ENCODE measurements at places on chromosomes 2 and 18.

GRCh38 chr2:108182489-108182888, 57.3 kb upstream of the SULT1C3 start:
- no peak for DNase-seq

GRCh38 chr2:231988179-231988866, 26.8 kb downstream of the DIS3L2 start:
- DNase-seq: no peak

- no peak for DNase-seq
Observed at GRCh38 chr18:33576999-33577646, 896 bp upstream of the ASXL3 start.

GRCh38 chr2:179898873-179899272, 37.5 kb upstream of the ZNF385B start:
- DNase-seq: no peak

DNA sequence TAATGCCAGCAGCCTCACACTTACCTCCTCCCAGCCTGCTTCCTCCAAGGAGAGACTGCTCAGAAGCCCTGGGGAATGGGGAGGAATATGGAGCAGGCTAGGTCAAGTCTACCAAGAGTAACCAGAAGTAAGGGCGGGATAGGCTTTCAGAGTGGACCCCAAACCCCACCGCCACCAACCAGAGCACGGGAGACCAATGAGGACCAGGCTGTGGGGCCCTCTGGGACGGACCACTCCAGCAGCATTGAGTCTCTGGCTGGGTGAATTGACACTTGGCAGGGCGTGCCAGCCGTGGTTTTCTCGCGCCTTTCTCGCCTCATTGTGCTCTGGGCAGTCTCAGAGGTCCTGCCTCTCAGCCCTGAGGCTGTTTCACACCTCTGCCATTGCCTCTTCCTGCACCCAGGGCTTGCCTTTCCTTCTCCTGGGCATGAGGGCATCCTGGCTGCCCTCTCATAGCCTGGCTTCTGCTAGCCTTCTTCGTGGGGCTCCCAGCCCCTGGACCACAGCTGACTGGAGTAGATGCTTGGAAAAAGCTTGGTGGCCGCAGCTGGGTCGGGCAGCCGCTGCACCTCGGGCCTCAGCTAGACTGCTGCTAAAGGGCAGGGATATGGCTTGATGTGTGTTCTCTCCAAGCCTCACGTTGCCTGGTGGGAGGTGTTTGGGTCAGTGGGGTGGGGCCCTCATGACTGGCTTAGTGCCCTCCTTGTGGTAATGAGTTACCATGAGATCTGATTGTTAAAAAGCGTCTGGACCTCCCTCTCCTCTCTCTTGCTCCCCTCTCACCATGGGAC, 40.5 kb upstream of the HS6ST1 start:
- DNase-seq: no peak

DNA sequence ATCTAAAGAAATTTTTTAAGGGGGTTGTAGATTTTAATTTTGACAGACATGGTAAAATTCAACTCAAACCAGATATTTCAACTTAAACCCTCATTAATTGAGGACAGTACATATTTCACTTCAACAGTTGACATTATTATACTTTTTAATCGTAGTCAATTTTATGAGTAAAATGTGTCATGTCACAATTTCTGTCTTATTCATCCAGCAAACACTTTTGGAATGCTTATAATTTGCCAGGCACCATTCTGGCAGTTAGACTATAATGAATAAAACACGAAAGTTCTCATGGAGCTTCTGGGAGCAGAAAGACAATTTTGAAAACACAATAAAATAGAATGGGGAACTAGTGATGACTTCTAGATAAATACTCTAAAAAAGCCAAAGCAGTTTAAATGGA, 1094.8 kb downstream of the SUCLG1 start:
- DNase-seq: no peak

GRCh38 chr2:68193144-68193543, 35.5 kb downstream of the PNO1 start:
- no peak for DNase-seq

DNA sequence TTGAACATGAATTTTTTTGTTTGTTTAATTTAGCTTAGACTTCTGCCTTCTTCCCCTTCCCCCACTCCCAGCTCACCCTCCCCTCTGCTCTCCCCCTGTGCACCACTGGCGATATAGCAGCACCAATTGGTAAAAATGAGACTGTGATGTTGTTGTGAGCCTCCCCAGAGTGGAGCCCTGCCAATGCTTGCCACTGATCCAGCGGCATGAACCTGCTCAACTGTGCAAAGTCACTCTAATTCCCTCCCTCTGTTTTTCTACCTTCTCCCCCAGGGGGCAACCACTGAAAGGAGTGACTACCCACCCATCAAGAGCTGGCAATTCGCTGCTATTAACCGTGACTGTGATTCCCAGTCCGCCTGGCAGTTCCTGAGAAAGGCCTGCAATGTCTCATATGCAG, 30.2 kb downstream of the KLHL14 start:
- no peak for DNase-seq

DNA sequence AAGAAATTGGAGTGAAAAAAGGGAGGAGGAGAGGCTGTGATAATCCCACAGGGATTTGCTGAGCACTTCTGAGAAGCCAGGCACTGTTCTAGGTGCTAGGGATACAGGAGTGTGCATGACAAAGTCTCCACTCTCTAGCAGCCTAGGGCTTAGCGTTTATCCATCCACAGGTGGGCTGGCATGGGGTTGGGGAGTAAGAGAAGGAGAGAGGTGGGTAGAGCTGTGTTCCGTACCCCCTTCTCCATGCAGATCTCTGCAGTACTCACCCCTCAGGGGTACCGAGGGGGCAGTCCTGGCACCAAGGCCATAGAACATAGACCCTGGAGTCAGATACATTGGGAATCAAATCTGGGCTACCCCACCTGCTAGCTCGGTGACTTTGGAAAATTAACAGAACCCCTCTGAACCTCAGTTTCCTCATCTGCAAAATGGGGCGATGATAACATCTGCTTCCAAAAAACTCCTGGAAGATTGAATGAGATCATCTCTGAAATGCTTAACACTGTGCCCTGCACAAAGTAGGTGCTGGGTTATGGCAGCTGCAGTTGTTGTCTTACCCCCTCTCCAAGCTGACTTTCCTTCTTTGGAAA, 18.6 kb downstream of the FOSL2 start:
- no peak for DNase-seq

DNA sequence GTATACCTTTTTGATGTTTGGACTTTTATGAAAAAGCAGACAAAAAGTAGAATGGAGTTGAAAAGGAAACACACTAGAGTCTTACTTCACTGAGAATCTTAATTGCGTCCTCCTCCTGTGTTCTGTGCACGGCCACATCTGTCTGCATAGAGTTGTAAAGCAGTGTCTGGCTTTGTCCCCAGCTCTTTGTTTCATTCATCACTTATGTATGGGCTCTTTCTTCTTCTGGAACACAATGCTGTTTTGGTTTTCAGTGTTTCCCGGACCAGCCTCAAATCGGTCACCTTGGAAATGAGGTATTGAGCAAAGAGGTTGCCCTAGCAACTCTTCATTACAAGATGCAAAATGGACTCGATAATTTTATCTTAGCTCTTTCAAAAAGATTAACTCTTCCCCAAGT, 104.3 kb upstream of the CNGA3 start:
- no peak for DNase-seq

GRCh38 chr2:70767079-70767698, 811 bp downstream of the ADD2 start:
- no peak for DNase-seq

GRCh38 chr18:45290364-45290763, 324.9 kb upstream of the SLC14A2 start:
- DNase-seq: no peak

DNA sequence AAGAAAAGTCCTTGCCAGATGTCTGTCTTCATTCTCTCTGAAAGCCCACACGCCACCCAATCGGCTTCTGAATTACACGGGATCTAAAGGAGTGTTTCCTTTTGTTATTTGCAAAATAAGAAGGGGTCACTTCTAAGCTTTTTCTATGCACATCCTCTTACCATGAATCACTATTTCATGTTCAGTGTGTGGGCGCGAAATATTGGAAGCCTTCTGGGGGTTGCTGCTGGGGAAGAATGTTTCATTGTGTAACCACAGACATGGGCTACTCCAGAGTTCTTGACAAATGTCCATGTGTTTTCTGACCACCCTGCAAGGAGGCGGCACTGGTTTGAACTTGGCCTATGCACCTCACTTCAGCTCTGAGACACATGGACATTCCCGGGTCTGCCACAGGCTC, 133.6 kb upstream of the APCDD1 start:
- no peak for DNase-seq

DNA sequence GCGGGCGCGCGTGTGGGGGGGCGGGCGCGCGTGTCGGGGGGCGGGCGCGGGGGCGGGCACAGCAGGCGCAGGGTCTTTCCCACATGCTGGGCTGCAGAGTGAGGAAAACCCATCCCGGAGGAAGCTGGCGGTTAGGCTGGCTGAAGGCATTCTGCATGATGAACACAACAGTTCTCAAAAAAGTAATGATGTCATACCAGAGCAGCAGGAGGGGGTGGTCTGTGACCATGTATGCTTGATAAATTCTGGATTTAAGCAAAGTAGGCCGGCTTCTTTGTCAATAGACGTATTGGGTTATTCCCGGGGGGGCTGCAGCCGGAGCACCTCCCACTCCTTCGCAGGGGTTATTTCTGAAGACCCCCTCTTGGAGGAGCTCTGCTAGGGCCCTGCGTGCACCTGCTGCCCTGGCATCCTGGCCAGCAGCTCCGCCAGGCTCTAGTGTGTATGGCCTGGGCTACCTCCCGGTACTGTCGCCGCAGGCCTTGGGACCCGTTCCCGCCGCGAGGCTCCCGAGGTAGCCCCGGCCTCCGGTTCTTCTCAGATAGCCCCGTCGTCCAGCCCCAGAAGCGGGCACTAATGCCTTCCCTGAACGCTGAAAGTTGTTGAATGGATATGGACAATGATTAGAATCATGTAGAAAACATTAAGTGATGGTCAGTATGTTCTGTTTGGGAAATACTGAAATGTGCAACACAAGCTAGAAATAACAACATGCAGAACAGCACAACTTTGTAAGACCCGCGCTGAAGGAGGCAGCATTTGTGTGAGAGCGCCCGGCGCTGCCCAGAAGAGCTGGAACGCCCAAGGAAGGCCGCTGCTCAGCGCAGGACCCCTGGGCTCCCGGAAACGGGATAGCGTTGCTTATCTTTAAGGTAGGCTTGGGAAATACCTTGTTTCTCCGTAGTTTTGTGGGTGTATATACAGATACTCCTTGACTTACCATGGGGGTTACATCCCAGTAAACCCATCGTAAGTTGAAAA, 101.4 kb upstream of the RAB6C start:
- DNase-seq: no peak

DNA sequence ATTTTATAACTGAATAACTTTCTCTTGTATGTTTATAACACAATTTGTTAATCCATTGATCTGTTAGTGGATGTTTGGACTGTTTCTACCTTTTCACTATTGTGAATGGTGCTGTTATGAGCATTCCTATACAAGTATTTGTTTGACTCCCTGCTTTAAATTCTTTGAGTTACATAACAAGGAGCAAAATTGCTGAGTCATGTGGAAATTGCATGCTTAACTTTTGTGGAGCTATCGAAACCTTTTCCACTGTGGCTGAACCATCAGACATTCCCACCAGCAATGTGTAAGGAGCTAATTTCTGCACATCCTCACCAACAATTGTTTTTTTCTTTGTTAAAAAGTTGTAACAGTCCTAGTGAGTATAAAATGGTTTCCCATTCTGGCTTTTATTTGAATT, 415.5 kb downstream of the CBLN2 start:
- DNase-seq: no peak

DNA sequence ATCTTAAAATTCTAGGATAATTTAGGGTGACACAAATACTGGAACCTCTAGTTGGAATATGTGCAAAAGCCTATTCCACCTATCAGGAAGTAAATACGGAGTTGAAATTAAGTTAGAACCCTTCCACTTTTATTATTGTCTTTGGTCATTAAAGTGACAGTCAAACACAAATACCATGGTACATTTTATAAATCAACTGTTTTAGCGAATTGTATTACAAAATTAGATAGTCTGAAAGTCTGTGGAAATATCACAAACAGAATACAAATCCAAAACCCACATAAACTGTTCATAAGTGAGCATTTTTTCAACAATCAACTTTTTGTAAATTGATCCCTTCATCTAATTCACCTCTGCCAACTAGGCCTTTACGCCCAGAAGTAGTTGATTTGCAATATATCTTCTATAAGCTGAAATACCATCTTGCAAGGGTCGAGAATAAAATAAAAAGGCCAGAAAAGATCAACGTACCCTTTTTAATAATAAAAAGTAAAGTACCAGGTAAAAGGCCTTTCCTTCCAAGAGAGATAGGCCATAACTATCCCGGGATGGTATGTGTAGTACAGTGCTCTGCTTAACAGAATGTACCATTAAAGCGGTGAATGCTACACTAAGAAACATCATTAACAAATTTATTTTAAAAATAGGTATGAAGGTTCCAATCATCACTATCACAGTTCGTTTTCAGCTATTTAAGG, 1.3 kb downstream of the USP34 start:
- DNase-seq: no peak

DNA sequence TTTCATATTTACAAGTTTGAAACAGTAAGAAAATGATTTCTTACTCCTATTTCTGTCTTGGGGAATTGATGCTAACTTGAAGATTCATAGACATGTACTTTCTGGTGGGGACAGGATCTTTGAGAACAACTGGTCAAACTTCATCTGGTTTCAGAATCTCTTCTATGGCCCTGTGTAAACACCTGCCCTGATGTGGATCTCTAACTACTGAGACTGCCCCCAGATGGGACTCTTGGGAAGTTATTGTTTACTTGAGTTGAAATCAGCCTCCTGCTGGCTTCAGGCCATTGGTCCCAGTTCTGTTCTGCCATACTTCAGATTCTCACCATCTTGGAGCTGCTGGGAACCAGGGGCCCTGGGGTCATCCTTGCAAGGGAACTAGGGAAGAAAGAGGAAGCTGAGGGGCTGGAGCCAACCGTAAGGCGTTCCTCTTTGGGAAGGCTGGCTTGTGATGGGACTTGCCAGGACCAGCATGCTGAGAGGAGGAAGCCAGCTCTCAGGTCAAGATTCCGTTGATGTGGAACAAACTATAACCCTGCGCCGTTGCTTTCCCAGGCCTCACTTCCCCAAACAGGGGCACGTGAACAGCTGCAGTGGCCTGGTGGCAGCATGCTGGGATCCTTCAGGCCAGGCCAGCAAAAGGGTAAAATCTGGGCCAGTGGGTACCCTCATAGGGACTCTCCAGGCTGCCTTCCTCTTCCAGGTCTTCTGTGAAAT, 135.5 kb upstream of the CXCR4 start:
- no peak for DNase-seq

DNA sequence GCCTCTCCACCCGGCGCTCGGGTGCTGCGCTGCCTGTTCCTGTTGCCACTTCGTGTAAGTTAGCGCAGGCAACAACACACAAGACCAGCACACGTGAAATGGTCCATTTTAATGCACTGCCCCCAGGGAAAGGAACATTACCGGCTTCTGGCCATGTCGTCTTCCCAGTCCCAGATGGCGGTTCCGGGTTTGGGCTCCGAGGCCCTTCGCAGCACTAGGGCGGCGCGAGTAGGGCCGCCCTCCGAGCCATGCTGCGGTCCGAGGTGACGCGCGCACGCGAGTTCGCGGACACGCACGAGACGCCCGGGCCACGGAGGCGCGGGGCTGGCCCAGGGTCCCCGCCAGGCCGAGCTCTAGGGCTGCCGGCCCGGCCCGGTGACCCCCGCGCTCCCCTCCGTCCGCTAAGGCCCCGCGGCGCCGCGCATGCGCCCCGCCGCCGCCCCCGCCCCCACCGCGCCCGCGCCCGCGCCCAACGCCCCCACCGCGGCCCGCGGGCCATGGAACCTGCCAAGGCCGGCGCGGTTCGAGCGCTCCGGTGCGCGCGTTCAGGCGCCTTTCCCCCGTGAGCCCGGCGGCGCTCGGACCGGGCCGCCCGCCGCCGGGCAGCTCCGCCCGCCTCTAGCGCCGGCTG, 367 bp upstream of the ZNF236 start:
- DNase-seq: no peak
